ENCODE measurements at places on chromosomes 2 and 18. TPM values are rescaled to one million over a fixed set of nuclear protein-coding genes. Genes with fewer than 3 reads are reported as not detected.

RAX gene
- total RNA-seq, result not detected

ADD2 gene
- total RNA-seq, result not detected

PLGLB2 gene
- total RNA-seq, result 0.30 TPM

ACVR2A gene
- total RNA-seq, result 23.7 TPM

PKDCC gene
- 30.3 TPM for total RNA-seq

BARD1 gene
- 11.0 TPM for total RNA-seq

ABCG5 gene
- not detected for total RNA-seq

CYP27C1 gene
- total RNA-seq, result not detected

CD8A gene
- total RNA-seq, result not detected

UCN gene
- 0.30 TPM for total RNA-seq

RAB6C gene
- total RNA-seq, result not detected

CPO gene
- not detected for total RNA-seq

OLA1 gene
- 108 TPM for total RNA-seq

PLCL1 gene
- total RNA-seq, result 1.5 TPM

CD226 gene
- total RNA-seq, result 6.4 TPM

CNRIP1 gene
- total RNA-seq, result 16.3 TPM

FBLN7 gene
- total RNA-seq, result 0.30 TPM

CLEC4F gene
- total RNA-seq, result not detected

SPP2 gene
- total RNA-seq, result not detected

SULT1C3 gene
- total RNA-seq, result not detected

LYPD1 gene
- 29.3 TPM for total RNA-seq

RAB27B gene
- 40.1 TPM for total RNA-seq

RAPH1 gene
- total RNA-seq, result 22.3 TPM

Data from smooth muscle cell of the umbilical artery (primary cell).